ENCODE measurements at places on chromosomes 3 and 15. TPM values are rescaled to one million over a fixed set of nuclear protein-coding genes. Genes with fewer than 3 reads are reported as not detected.

DNA sequence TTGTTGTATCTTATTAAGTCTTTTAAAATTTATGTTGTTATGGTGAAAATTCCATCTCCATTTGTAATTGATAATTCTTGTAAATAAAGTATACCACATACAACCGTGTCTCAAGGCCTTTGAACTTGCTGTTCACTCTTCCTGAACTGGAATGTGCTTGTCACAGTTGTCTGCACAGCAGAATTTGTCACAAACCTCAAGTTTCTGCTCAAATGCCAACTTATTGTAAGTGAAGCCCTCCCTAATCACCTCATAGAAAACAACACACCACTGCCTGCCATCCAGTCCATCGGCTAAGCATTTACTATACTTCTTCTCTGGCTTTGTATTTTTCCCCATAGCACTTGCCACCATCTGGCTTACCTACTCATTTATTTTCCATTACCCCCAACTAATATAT is 192.3 kb downstream of the THRB start:
- peaks cover 46% of the 10 kb centered on the region for H3K4me1 ChIP-seq
- no peaks in the 10 kb centered on the region for H3K36me3 ChIP-seq
- H3K27me3 ChIP-seq, result no peaks in the 10 kb centered on the region
- no peak overlapping the region for H3K27ac ChIP-seq
- H3K4me3 ChIP-seq, result no peak overlapping the region

- peaks cover 6% of the 10 kb centered on the region for H3K36me3 ChIP-seq
- H3K27me3 ChIP-seq, result no peaks in the 10 kb centered on the region
- H3K4me1 ChIP-seq, result no peaks in the 10 kb centered on the region
Measured at GRCh38 chr3:21417991-21418390, 333.0 kb downstream of the ZNF385D start.

GRCh38 chr3:137079571-137079970 is 121.8 kb downstream of the IL20RB start:
- no peaks in the 10 kb centered on the region for H3K27me3 ChIP-seq
- no peaks in the 10 kb centered on the region for H3K4me1 ChIP-seq
- H3K27ac ChIP-seq, result no peak overlapping the region

DNA sequence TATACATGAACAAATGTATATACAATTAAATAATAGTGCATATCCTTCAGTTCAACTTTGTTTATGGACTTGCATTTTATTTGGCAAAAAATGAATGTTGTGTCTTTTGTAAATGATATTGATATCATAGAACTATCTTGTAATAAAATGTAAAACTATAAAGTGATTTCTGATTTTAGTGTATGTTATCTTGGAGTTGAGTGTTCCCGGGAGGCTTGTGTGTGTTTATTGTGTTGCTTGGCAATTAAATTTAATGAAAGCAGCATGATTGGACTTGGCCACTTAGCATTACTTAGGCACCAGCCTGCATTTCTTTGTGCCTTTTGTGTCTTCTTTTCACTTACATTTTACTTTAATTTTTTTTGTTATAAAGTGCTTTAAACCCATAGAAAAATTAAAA is 10.6 kb downstream of the ARHGEF26 start:
- no peak overlapping the region for H3K27ac ChIP-seq
- no peaks in the 10 kb centered on the region for H3K27me3 ChIP-seq
- H3K4me3 ChIP-seq, result no peak overlapping the region

DNA sequence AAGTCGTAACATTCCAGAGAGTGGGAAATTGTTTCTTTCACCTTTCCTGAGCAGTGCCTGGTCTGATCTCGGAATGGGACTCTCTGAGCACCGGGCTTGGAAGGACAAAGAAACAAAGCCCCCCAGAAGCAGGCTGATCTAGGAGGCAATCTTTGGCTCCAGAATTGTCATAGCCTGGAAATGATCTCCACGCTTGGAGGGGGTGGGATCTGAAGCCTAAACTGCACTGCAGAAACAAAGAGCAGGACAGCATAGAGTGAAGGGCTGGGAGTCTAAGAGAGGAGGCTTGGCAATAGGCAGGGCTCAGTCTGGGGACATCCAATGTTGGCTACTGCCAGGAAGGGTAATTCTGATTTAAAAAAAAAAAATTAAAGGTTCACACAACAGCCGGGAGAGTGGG is 1.9 kb downstream of the CRABP1 start:
- no peaks in the 10 kb centered on the region for H3K4me1 ChIP-seq
- no peaks in the 10 kb centered on the region for H3K36me3 ChIP-seq
- DNase-seq, result no peak
- H3K27me3 ChIP-seq, result no peaks in the 10 kb centered on the region
- no peak overlapping the region for H3K4me3 ChIP-seq

DNA sequence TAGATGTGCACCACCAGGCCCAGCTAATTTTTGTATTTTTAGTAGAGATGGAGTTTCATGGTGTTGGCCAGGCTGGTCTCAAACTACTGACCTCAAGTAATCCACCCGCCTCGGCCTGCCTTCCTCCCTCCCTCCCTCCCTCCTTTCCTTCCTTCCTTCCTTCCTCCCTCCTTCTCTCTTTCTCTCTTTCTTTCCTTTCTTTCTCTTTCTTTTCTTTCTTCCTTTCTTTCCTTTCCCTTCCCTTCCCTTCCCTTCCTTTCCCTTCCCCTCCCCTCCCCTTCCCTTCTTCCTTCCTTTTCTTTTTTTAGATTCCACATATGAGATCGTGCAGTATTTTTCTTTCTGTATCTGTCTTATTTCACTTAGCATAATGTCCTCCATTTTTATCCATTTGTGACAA is 81.3 kb downstream of the FAM81A start:
- no peak overlapping the region for H3K4me3 ChIP-seq
- no peak overlapping the region for H3K27ac ChIP-seq
- no peaks in the 10 kb centered on the region for H3K36me3 ChIP-seq
- no peak for DNase-seq
- no peaks in the 10 kb centered on the region for H3K27me3 ChIP-seq

The TCTA gene
- total RNA-seq, result 32.4 TPM

The CPN2 gene
- not detected for total RNA-seq

The FBLN2 gene
- total RNA-seq, result 328 TPM

The XIRP1 gene
- 2.0 TPM for total RNA-seq

The CNTN6 gene
- not detected for total RNA-seq

All from thoracic aorta (tissue), 2 donors.